ENCODE measurements at places on chromosomes 13 and 19.

GRCh38 chr13:47801555-47801954, 199.5 kb downstream of the SUCLA2 start:
- no peak for DNase-seq

- no peak for DNase-seq
These were observed 83.4 kb downstream of the MIPEP start for GRCh38 chr13:23805821-23806220.

GRCh38 chr13:44870456-44870929, 118.8 kb downstream of the NUFIP1 start:
- DNase-seq = no peak

DNA sequence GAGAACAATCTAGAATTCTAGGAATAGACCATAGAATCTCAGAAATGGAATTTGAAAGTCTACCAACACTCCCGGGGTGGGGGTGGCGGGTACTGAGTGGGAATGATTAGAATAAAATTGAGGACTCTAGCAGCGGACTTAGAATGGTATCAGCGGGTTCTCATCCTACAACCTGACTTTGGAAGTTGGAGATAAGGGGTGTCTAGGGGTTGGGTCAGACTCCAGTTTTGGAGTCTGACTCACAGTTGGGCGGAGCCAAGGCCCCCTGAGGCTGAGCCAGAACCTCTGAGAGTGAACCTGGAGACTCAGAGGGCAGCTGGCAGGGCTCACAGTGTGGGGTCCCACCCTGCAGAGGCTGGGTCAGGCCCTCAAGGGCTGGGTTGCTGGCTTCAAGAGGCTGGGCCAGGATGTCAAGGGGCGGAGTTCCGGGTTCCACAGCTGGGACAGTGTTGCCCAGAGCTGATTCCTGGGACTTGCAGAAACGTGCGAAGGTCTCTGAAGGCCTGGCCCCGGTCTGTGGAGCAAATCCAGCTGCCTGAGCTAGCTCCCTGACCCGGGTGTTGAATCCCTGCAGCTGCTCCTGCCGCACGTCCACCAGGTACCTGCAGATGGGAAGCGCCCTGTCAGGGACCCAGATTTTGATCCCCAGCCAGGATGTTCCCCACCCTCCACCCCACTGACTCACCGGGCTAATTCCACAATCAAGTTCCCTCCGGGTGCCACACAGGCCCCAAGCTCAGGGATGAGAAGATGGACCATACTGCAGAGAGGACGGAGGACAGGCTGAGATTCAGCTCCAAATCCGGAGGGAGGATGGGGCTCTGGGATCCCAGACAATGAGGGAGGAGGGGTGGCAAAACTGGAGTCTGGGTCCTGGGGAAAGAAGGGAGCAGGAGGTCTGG, 1.6 kb upstream of the TNNI3 start:
- DNase-seq = no peak
